Spleen (tissue), 13 donors: ENCODE measurements at places on chromosomes 11 and 22. TPM values are rescaled to one million over a fixed set of nuclear protein-coding genes. Genes with fewer than 3 reads are reported as not detected.

GRCh38 chr11:34915136-34916014, 804 bp downstream of the APIP start:
- DNase-seq, result no peak
- peak overlapping the region; percentile 88 for H3K4me3 ChIP-seq
- peak overlapping the region; percentile 97 for H3K27ac ChIP-seq
- H3K4me1 ChIP-seq, result peaks cover 52% of the 10 kb centered on the region

DNA sequence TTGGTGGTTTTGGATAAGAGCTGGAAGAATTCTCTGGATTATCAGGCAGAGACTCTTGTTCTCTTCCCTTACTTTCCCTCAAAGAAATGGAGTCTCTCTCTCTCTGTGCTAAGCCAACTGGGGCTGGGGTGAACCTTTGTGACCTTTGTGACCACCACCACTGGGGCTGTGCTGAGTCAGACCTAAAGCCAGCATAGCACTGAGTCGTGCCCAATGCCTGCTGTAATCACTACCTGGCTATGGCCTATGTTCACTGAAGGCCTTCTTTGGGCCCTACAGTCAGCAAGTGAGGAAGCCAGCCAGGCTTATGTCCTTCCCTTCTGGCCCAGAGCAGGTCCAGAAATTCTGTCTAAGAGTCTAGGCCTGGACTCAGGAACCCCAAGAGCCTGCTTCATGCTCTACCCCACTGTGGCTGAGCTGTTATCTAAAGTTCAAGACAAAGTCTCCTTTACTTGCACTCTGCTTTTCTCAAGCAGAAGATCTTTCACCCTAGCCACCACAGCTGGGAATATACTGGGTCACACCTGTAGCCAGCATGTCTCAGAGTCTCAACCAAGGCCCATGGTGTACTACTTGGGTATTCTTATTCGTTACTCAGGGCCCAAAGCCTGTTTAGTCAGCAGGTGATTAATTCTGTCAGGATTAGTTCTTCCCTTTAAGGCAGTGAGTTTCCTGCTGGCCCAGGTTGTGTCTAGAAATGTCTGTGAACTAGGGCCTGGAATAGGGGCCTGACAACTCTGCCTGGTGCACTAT, 86.0 kb downstream of the EHF start:
- no peaks in the 10 kb centered on the region for H3K27me3 ChIP-seq
- H3K4me1 ChIP-seq, result no peaks in the 10 kb centered on the region
- no peaks in the 10 kb centered on the region for H3K36me3 ChIP-seq
- no peak for DNase-seq

DNA sequence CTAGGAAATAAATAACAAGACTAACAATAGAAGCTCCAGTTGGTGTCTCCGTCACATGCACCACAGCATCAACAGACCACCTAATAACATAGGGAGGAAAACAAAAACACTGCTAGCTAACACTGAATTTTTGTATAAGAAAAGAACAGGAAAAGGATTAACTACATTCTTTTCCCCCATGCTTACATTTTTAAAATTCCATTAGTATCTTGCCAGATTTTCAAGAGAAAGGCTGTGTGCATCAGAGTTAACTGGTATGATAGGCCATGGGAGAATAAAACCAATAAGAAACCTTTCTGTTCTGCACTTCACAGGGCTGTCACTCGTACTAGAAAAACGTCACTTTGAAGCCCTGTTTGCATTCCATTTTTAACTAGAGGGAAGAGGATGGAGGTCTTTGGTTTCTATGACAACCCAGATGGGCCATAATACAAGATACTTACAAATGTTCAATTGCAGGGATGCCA, 79.0 kb downstream of the LARGE2 start:
- H3K27ac ChIP-seq, result no peak overlapping the region
- no peak for DNase-seq
- peaks cover 4% of the 10 kb centered on the region for H3K36me3 ChIP-seq
- H3K4me1 ChIP-seq, result peaks cover 23% of the 10 kb centered on the region
- no peaks in the 10 kb centered on the region for H3K27me3 ChIP-seq

SLC35E4 gene
- total RNA-seq, result 4.7 TPM

- H3K4me1 ChIP-seq, result peaks cover 4% of the 10 kb centered on the region
- H3K27me3 ChIP-seq, result no peaks in the 10 kb centered on the region
- no peak overlapping the region for H3K4me3 ChIP-seq
- no peak overlapping the region for H3K27ac ChIP-seq
- no peak for DNase-seq
These were observed 27.8 kb upstream of the ZNRF3 start for GRCh38 chr22:28855355-28856094.

BSCL2 gene
- total RNA-seq, result 34.4 TPM

DNA sequence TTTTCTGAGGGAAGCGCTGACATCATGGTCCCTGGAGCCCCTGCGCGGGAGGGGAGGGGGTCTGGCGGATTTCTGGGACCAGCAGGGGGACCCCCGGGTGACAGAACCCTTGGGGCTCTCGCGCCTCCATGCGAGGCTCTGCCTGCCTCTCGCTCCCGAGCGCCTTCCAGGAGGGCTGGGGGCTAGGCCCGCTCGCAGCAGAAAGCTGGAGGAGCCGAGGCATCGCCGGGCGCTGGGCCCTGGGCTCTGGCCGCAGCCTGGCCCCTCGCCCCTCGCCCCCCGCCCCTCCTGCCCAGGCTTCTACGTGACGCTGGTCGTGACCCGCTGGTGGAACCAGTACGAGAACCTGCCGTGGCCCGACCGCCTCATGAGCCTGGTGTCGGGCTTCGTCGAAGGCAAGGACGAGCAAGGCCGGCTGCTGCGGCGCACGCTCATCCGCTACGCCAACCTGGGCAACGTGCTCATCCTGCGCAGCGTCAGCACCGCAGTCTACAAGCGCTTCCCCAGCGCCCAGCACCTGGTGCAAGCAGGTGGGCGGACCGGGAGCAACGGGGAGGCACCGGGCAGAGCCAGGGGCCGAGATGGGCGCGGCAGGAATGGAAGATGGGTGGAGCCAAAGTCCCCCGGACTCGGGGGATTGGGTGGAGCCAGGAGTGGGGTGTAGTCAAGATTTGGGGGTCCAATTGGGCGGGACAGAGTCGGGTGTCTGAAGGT, 5.4 kb downstream of the BEST1 start:
- H3K27ac ChIP-seq, result peak overlapping the region; percentile 90
- H3K4me3 ChIP-seq, result peak overlapping the region; percentile 21
- H3K27me3 ChIP-seq, result peaks cover 16% of the 10 kb centered on the region
- peaks cover 7% of the 10 kb centered on the region for H3K4me1 ChIP-seq

DDTL gene
- total RNA-seq, result 2.4 TPM

VPS51 gene
- total RNA-seq, result 319 TPM

ACCSL gene
- total RNA-seq, result not detected

GRCh38 chr22:47194476-47195155, 432.2 kb downstream of the TBC1D22A start:
- no peaks in the 10 kb centered on the region for H3K4me1 ChIP-seq
- no peaks in the 10 kb centered on the region for H3K27me3 ChIP-seq
- no peak overlapping the region for H3K4me3 ChIP-seq
- peak; percentile 52 for DNase-seq

- H3K36me3 ChIP-seq, result peaks cover 88% of the 10 kb centered on the region
- H3K27ac ChIP-seq, result no peak overlapping the region
- peaks cover 16% of the 10 kb centered on the region for H3K4me1 ChIP-seq
- H3K4me3 ChIP-seq, result no peak overlapping the region
- no peak for DNase-seq
These were observed 12.7 kb downstream of the FAM76B start for GRCh38 chr11:95776859-95777258.

GRCh38 chr11:58788355-58789023, 56.0 kb downstream of the GLYATL2 start:
- H3K4me3 ChIP-seq, result no peak overlapping the region
- no peak overlapping the region for H3K27ac ChIP-seq
- no peaks in the 10 kb centered on the region for H3K36me3 ChIP-seq
- no peaks in the 10 kb centered on the region for H3K27me3 ChIP-seq

DNA sequence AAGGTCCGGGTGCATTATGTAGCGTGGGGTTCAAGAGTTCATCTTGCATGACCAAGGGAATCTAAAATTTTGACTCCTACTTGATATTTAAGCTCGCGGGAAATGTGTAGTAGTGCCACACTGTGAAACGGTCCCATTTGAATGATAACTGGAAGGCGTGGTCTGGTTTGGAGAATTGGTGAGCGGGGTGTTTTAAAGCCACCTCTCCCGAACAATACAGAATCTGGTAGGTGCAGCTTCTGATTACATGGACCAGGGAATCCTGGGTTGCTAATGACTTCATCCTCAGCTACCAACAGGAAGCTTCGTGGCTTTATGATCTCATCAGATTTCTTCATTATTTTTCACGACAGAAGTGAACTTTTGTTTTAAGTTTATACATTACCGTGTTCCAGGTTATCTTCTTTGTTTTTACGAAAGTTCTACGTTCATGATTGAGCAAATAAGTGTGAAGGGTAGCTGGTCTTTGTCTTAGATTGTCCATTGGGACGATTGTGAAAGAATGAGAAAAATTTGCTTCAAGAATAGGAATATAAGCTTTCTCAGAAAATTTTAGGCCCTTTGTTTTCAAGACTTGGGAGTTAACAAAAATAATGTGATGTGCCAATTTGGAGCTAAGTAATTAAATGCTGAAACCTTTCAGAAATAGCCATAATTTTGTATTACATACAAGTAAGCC, 1.7 kb downstream of the QSER1 start:
- H3K27ac ChIP-seq, result peak overlapping the region; percentile 94
- H3K4me1 ChIP-seq, result peaks cover 11% of the 10 kb centered on the region
- H3K27me3 ChIP-seq, result no peaks in the 10 kb centered on the region
- H3K4me3 ChIP-seq, result peak overlapping the region; percentile 88

- peak overlapping the region; percentile 98 for H3K4me3 ChIP-seq
- H3K27me3 ChIP-seq, result no peaks in the 10 kb centered on the region
- H3K36me3 ChIP-seq, result no peaks in the 10 kb centered on the region
- H3K27ac ChIP-seq, result peak overlapping the region; percentile 95
- DNase-seq, result peak; percentile 76
- H3K4me1 ChIP-seq, result peaks cover 41% of the 10 kb centered on the region
These were observed 650 bp upstream of the CHID1 start for GRCh38 chr11:911031-911889.

GRCh38 chr22:46416520-46416871, 81.0 kb downstream of the TRMU start:
- H3K4me1 ChIP-seq, result peaks cover 6% of the 10 kb centered on the region
- DNase-seq, result no peak
- H3K27ac ChIP-seq, result no peak overlapping the region
- no peaks in the 10 kb centered on the region for H3K27me3 ChIP-seq
- H3K36me3 ChIP-seq, result no peaks in the 10 kb centered on the region

TYR gene
- not detected for total RNA-seq

DNA sequence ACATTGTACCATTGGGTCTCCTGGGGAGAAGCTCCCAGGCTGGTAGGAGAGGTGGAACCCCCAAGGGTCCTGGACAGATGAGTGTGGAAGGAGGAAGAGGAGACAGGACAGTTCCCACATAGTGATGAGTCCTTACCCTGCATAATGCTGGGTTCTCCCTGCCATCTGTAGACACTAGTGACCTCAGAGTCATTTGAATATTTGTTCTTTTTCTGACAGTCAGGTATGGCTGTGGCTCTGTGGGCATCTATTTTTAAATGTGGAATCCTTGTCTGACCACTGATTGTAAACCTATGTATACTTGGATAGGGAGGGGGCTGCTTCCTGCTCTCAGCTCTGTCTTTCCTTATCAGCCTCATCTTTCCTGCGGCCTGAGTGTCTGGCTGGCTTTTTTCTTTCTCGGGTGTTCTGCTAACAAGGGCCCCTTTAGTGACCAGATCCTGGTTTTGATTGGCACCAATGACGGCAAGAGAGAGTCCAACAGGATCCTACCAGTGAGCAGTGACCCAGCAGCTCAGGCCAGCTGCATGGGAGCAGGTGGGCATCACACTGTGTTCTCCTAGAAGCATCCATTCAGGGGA, 2.6 kb upstream of the SLC5A1 start:
- no peak overlapping the region for H3K4me3 ChIP-seq
- no peak overlapping the region for H3K27ac ChIP-seq
- no peaks in the 10 kb centered on the region for H3K4me1 ChIP-seq
- no peaks in the 10 kb centered on the region for H3K27me3 ChIP-seq
- DNase-seq, result no peak

GRCh38 chr11:68783216-68783821, 32.0 kb upstream of the TESMIN start:
- H3K36me3 ChIP-seq, result peaks cover 83% of the 10 kb centered on the region
- no peaks in the 10 kb centered on the region for H3K27me3 ChIP-seq
- no peaks in the 10 kb centered on the region for H3K4me1 ChIP-seq
- H3K27ac ChIP-seq, result no peak overlapping the region
- no peak overlapping the region for H3K4me3 ChIP-seq

FOLR2 gene
- 22.1 TPM for total RNA-seq

OR52I1 gene
- total RNA-seq, result not detected

GRCh38 chr11:125588505-125588904, 4.1 kb upstream of the STT3A start:
- peaks cover 14% of the 10 kb centered on the region for H3K4me1 ChIP-seq
- peaks cover 12% of the 10 kb centered on the region for H3K36me3 ChIP-seq

- H3K36me3 ChIP-seq, result no peaks in the 10 kb centered on the region
- no peaks in the 10 kb centered on the region for H3K4me1 ChIP-seq
- no peak overlapping the region for H3K27ac ChIP-seq
- DNase-seq, result peak; percentile 51
- H3K4me3 ChIP-seq, result no peak overlapping the region
These were observed 114.2 kb downstream of the KCNQ1 start for GRCh38 chr11:2558861-2559526.

- H3K4me1 ChIP-seq, result no peaks in the 10 kb centered on the region
- no peaks in the 10 kb centered on the region for H3K36me3 ChIP-seq
- H3K27me3 ChIP-seq, result no peaks in the 10 kb centered on the region
- no peak overlapping the region for H3K27ac ChIP-seq
These were observed 621.5 kb upstream of the B3GAT1 start for GRCh38 chr11:135033540-135033939.

RGL4 gene
- total RNA-seq, result 23.0 TPM

CHRM1 gene
- not detected for total RNA-seq

DNA sequence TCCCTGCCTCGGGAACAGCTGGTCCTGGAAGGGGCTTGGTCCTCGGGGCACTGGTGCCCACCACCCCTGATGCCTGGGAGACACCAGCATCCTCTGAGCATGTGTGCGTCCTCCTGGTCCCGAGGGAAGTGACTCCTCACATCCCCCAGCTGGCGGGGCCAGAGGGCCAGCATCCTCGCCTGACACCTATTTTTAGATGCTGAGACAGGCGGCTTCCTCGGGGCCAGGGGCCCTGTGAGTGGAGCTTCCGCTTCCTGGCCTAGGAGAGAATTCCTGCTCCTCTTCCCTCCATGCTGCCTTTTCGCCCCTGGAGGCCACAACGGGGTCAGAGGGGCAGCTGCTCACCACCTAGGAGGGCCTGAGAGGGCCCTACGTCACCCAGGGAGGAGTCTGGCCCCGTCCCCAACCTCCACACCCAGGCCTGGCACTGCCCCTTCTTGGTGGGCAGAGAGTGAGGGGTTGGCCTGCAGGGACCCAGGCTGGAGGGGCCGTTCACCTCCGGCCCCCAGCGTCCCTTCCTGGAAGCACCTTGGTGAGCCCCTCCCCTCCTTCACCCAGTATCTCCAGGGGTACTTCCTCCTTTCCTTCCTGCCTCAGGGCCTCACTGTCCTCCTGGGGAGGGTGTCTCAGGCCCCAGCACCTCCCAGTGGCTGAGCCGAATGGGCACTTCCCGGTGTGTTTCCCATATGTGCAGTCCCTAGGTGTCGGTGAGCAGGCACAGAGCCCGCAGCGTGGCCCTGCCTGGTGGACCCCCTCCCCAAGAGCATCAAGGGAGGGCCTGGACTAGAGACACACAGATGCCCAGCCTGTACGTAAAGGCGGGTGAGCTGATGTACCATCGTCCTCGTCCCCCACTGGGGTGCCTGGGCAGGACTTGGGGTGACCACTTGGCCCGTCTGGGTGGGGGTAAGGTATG, 6.1 kb downstream of the CD81 start:
- peak overlapping the region; percentile 98 for H3K27ac ChIP-seq
- H3K4me3 ChIP-seq, result peak overlapping the region; percentile 6
- H3K4me1 ChIP-seq, result peaks cover 100% of the 10 kb centered on the region
- DNase-seq, result peak; percentile 86
- H3K36me3 ChIP-seq, result no peaks in the 10 kb centered on the region
- H3K27me3 ChIP-seq, result no peaks in the 10 kb centered on the region
